ENCODE measurements at places on chromosomes 7 and 10.

- no peak for DNase-seq
These were observed 1.5 kb downstream of the ARHGAP21 start for GRCh38 chr10:24722131-24722675.

DNA sequence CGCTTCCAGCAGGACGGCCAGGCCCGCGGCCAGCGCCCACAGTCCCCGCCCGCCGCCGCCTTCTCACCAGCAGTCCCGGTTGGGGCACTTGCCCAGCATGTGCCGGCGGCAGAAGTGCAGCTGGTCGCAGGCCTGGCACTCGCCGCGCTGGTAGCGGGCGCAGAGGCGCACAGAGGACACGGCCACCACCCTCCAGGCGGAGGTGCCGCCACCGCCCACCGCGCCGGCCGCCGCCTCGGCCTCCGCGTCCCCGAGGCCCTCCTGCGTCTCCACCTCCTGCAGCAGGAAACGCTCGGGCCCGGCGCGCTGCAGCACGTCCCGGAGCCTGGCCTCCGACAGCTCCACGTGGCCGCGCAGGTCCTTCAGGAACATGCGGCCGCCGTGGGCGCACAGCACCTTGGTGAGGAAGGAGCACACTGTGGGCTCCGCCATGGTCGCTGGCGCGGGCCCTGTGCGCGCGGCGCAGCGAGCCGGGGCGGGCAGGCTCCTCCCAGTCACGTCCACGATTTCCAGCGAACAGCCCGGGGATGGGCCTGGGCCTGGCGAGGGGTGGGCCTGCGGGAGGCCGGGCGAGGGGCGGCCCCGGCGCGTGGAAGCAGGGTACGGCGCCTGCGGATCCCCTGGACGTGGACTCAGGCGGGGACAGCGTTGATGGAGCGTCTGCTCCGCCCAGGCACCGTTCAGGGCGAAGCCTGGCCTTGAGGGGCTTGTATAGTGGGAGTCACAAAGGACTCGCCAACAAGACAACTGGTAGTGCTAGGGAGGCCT is at the start of gene ZC3HAV1L:
Gene ZC3HAV1L (minus strand): TSS at position 457 of the 768 bp plus-strand sequence. CDS start 25 bp downstream, at position 432.
- peak; percentile 77 for DNase-seq

DNA sequence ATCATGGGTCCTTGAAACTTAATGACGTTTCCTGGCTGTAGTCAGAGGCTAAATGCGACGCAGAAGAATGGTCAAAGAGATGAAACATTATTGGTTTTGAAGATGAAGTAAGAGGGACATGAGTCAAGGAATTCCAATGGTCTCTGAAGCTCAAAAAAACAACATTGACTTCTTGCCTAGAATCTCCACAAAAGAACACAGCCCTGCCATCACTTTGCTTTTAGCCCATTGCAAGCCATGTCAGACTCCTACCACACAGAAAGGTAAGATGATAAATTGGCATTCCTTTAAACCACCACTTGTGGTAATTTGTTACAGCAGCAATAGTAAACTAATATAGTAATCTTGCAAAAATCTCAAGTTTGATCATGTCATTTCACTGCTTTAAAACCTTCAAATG is 109.4 kb downstream of the TMEM26 start:
- DNase-seq: no peak

DNA sequence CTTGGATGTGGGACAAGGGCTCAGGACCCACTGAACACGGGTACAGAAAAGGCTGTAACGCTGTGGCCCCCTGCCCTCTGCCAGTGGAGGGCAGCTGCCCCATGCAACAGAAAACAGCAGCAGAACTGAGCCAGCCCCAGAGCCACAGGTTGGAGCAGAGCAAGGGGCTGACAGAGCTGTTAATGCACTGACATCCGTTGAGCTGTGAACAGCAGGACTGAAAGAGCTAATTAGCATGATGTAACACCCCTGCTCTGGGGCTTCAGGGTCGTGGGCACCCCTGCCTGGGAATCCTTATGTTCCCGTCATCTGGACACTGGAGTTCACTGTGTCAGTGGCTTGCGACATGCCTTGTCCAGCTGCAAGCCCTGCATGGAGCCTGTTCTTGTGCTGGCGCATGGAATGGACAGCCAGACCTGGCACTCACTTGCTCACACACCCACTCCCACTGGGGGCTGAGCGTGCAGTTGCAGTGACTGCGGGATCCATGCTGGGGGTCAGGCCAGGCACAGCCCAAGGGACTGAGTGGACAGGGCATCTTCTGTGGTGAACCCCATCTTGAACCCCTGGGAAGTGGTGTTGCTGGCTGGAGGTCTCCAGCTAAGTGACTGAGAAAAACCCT is 293.7 kb downstream of the DNAJB9 start:
- no peak for DNase-seq

DNA sequence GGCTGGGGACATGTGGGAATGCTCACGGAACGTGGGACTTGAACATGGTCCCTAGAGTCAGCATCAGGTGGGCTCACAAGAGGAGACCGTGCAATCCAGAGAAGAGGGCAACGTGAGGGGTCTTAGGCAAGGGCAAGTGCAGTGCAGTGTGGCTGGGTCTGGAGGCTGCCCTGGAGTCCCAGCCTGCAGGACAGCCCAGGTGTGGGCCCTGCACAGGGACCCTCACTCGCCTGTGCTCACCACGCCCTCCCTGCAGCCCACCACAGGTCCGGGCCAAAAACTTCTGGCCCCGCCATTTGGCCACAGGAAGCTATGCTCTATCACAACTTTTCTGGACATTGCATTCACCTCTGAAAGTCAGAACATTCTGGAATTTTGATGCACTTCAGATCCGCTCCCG is 133.5 kb downstream of the PAXIP1 start:
- no peak for DNase-seq

GRCh38 chr10:79418274-79418673 is 27.1 kb downstream of the ZCCHC24 start:
- DNase-seq: no peak

GRCh38 chr7:39686261-39686924 is 63.0 kb downstream of the RALA start:
- peak; percentile 31 for DNase-seq

- no peak for DNase-seq
These were observed 17.1 kb downstream of the VWA2 start for GRCh38 chr10:114256008-114256765.

- no peak for DNase-seq
These were observed 7.1 kb upstream of the HOXA2 start for GRCh38 chr7:27109466-27110185.

DNA sequence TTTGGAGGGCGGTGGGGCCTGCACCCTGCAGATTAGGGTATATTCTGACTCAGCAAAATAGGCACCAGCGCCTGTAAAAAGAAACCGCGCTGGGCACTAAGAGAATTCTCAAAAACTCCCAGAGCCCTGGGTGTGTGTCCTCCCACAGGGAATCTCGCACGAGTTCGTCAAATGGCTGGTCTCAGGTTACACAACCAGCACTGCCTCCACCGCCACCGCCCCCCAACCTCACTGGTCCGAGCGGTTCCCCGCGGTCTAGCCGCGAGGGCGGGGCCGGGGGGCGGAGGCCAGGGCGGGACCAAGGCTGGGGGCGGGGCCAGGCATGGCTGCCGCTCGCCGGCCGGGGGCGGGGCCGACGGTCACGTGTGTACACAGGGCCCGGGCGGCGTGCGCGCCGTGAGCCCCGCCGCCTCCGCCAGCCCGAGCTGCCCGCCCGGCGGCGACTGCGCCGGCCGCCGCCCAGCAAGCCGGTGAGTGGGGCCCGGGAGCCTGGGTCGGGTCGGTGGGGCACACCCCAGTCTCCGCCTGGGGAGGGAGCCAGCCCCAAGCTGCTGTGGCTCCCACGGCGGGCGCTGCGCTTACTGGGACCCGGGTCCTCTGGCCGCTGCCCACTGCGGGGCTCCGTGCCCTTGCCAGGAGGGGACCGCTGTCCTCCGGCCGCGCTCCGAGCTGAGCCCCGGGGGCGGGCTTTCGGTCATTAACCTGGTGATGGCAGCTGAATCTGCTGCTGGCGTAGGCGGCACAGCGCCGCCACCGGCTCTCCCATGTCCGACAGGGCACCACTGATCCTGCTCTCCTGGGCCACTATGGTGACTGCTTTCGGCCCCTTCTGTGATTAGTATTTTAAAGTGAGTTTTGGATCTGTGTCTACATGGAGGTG is at the start of gene GPR146:
Gene GPR146 (plus strand): TSS at position 358 of the 880 bp plus-strand sequence. CDS start 12,970 bp downstream, outside the sequence.
- peak; percentile 93 for DNase-seq

GRCh38 chr10:45509491-45509890 is 135.5 kb downstream of the ALOX5 start:
- no peak for DNase-seq

- no peak for DNase-seq
These were observed 18.4 kb downstream of the GFRA1 start for GRCh38 chr10:116254422-116255155.

DNA sequence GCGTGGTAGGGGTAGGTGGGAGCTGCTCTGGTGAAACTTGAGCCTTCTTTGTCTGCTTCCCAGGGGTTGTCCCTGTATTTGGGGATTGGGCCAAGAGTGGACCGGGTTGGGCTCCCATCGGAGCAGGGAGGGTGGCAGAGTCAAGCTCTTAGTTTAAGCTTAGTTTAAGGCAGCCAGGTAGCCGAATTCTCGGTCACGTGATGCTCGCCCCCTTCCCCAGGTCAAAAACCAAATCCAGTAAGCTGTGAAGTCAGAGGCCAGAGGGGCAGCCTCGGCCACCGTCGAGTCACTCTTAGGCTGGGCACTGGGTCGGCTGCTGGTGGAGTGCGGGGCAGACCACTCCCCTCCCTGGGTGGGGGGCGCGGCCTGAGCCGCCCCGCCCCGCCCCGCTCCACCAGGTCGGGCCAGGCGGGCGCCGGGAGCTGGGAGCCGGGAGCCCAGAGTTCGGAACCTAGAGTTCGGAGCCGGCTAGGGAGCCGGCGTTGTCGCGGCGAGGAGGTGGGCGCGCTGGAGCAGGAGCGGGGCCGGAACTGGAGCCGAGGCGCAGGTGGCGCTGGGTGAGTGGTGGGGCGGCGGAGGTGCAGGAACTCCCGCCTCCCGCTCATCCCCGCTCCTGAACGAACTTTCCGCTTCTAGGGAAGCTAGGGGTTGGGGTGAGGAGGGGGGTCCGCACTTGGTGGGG is 2.8 kb upstream of the LZTS2 start:
- DNase-seq: peak; percentile 24

DNA sequence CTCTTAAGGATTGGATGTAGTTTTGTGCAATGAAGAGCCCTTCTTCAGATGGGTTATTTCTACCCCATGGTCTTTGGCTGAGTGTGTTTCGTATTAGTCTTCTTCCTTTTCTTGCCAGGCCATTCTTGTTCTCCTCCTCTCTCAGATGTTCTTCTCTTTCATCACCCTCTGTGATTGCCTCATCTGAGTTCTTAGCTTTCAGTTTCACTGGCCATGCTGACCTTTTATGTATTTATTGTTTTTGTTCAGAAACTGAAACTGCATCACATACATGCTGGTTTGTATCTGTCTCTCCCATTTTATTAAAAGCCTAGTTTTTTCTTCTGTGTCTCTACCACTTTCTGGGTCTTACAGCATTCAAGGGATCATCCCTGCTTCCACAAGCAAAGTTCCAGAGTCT is 21.7 kb upstream of the PCGF5 start:
- peak; percentile 59 for DNase-seq

DNA sequence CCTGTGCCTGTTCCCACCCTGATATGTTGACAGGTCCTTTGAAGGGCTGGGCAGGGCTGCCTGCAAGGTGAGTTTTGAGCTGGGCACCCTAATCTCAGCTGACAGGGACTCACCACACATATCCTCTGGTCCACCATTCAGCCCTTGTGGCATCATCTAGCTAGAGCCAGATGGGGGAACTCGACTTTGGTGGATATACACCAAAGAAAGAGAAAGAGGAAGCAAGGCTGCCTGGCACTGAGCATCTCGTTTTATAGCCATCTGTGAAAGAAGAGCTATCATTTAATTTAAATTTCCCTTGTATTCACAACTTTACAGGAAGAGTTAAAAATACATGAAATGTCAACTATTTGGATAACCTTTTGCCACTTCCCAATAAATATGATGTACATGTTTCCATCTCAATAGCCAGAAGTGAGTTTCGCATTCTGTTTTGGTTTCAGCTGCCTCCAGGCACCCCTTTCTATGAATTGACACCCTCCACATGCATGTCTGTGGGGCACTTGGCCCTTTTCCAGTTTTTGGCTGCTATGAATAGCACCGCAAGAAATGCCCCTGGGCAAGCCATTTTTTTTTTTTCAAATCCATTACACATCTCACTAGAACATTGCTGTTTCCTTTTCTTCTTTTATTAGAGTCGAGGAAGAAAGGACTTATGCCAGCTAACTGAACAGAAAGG is 22.9 kb upstream of the GRB10 start:
- no peak for DNase-seq

- DNase-seq: no peak
These were observed 25.8 kb downstream of the UBE2D4 start for GRCh38 chr7:43952028-43952427.

DNA sequence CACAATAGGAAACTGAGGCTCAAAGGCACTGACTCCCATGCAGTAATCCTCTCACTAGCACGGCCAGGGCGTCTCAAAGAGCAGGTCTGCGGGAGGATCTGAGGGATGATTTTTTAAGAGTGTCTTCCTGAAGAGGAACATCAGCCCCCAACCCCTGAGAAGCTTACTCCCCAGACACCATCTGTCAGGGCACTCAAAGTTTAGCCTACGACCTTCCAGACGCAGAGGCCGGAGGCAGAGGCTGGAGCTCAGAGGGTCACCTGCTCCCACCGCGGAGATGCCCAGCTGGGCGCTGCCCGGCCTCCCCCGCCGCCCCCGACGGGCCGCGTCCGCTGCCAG is 1.7 kb downstream of the ZNF777 start:
- DNase-seq: no peak

GRCh38 chr7:156780724-156781455 is 112.1 kb downstream of the LMBR1 start:
- peak; percentile 54 for DNase-seq

DNA sequence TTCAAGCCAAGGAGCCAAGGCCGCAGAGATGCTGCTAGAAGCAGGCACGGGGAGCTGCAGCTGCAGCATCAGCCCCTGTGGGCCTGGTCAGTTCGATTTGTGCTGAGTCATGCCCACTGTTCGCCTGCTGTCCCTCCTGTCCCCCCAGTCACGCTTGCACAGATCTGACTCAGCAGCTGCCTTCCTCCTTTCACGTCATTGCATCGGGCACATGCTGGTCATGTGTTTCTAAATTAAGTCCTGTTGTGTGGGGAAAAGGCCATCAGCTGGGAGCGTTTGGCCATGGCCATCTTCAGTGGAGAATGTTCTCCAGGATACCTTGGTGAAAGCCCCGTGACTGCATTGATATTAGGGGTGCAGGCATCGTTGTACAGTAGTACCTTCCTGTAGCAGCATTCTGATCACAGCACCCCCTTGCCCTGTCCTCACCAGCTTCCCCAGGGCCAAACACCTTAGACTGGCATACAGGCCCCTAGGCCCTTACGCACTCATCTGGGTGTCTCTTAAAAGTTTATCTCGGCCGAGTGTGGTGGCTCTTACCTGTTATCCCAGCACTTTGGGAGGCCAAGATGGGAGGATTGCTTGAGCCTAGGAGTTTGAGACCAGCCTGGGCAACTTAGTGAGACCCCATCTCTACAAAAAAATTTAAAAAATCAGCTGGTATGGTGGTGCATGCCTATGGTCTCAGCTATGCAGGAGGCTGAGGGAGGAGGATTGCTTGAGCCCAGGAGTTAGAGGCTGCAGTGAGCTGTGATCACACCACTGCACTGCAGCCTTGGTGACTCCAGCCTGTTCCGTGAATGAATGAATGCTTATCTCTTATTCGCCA is 23.2 kb downstream of the POR start:
- no peak for DNase-seq

GRCh38 chr7:36289833-36290661 is 99.6 kb upstream of the ANLN start:
- no peak for DNase-seq
